Stimulated activated naive B cell treated with anti-CD40 and anti-IgM and Interleukin-4, amounts not matched to agents 10 μg/mL and 1 μg/mL and 100 μg/mL, for 72 hours (primary cell): ENCODE measurements at places on chromosomes 4 and X.

- H3K27me3 ChIP-seq = no peaks in the 10 kb centered on the region
- H3K36me3 ChIP-seq = no peaks in the 10 kb centered on the region
- no peak overlapping the region for H3K4me3 ChIP-seq
- DNase-seq = no peak
- no peak overlapping the region for H3K27ac ChIP-seq
These were observed 46.7 kb downstream of the GPRASP3 start for GRCh38 chrX:102767287-102767686.

DNA sequence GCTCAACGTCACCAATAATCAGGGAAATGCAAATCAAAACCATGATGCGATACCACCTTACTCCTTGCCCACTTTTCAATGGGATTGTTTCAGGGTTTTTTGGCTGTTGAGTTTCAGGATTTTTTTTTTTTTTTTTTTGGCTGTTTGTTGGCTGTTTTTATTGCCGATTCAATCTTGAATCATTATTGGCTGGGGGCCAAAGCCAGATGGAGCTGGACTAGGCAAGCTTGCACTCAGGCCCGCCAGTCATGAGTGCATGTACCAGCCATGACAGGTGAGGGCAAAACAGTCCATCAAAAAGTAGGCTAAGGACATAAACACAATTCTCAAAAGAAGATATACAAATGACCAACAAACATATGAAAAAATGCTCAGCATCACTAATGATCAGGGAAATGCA, 13.3 kb downstream of the YIPF7 start:
- H3K27ac ChIP-seq = no peak overlapping the region
- no peak overlapping the region for H3K4me3 ChIP-seq
- peaks cover 2% of the 10 kb centered on the region for H3K36me3 ChIP-seq
- H3K27me3 ChIP-seq = peaks cover 7% of the 10 kb centered on the region

GRCh38 chr4:4667622-4668081, 125.8 kb upstream of the STX18 start:
- peaks cover 8% of the 10 kb centered on the region for H3K4me1 ChIP-seq
- no peak overlapping the region for H3K27ac ChIP-seq
- no peak for DNase-seq
- peaks cover 15% of the 10 kb centered on the region for H3K36me3 ChIP-seq

GRCh38 chr4:142404191-142404611, 441.9 kb downstream of the INPP4B start:
- no peaks in the 10 kb centered on the region for H3K36me3 ChIP-seq
- H3K27me3 ChIP-seq = peaks cover 11% of the 10 kb centered on the region
- H3K4me3 ChIP-seq = no peak overlapping the region
- H3K27ac ChIP-seq = no peak overlapping the region

DNA sequence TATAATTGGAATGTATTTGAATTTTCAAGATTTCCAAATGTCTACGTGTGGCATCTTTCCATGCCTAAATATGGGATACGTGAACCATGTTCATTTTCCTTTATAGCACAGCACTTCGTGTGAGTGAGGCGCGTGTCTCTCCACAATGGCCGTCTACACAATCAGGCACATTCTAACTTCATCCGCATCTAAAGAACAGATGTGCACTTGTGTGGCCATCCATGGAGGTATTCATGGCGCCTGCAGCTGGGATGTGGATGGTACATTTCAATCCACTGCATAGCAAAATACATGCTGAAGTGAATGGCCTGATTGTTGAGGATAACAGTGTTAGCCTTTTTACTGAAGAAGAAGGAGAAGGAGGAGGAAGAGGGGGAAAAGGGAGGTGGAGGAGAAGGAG, 34.5 kb upstream of the TRIM2 start:
- no peak overlapping the region for H3K27ac ChIP-seq
- no peak overlapping the region for H3K4me3 ChIP-seq
- H3K4me1 ChIP-seq = peaks cover 1% of the 10 kb centered on the region

DNA sequence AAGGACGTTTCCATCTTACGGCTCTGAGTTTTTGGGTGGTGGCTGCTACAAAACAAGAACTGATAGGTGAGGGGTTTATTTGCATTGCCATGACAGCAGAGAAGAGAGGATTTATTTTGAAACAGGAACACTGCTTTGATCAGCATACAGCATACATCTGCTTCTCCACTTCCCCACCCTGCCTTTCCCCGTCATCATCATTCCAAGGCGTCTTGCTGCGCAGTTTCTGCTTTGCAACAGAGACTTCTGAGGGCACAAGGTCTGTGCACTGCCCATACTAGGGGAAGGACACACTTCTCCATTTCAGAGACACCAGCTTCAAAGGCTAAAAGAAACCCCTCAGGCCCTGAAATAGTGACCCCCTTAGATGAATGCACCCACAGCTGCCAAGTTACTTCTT, 19.1 kb downstream of the STARD8 start:
- no peak for DNase-seq
- H3K4me1 ChIP-seq = no peaks in the 10 kb centered on the region
- H3K27ac ChIP-seq = no peak overlapping the region
- H3K36me3 ChIP-seq = no peaks in the 10 kb centered on the region
- H3K4me3 ChIP-seq = no peak overlapping the region
